ENCODE measurements at places on chromosomes 13 and 19.

DNA sequence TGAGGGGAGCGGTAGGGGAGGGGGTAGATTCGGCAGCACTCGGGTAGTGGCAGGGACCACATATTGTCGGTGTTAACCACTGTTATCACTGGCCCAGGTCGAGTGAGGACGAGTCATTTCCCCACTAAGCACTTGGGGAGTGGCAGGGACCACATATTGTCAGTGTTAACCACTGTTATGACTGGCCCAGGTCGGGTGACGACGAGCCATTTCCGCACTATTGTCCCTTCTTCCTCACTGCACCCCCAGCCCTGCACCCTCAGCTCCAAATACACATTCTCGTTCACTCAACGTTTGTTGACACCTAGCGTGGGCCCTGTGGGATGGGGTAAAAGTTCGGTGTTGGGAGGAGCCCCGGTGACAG, 467 bp upstream of the CLN5 start:
- no peak for DNase-seq

GRCh38 chr13:45582408-45583076, 33.0 kb downstream of the ERICH6B start:
- DNase-seq: no peak

DNA sequence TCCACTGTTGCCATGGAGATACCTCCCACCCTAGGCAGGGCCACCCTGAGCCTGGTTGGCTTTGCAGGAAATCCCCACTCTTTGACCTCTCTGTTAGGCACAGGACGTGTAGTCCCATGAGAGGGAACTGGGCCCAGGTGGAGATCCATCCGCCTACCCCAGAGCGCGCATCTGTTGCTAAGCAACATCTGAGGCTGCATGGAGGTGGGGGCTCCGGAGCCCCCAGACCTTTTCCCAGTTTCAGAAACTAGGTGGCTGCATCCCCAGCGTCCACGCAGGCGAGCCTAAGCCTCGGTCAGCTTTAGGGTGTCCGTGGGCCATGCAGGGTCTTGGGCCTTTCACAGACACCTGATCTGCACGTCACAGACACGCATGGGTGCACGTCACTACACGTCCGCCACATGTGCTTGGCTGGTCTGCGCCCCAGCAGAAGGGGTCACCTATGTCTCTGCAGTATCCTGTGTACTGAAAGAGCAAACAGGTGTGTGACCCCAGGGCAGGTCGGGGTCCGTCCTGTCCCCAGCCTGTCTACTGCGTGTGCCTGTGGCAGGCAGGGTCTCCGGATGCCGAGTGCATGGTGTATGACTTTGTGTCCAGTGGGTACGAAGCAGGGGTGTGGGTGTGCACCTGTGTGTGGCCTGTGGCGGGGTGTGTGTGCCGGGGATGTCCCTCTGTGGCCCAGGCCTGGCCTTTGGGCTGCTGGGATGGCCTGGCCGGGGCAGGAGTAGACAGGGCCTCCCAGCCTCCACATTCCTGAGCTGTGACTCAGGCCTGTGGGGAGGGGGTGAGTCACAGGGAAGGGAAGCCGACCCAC, 4.1 kb upstream of the CIRBP start:
- no peak for DNase-seq

DNA sequence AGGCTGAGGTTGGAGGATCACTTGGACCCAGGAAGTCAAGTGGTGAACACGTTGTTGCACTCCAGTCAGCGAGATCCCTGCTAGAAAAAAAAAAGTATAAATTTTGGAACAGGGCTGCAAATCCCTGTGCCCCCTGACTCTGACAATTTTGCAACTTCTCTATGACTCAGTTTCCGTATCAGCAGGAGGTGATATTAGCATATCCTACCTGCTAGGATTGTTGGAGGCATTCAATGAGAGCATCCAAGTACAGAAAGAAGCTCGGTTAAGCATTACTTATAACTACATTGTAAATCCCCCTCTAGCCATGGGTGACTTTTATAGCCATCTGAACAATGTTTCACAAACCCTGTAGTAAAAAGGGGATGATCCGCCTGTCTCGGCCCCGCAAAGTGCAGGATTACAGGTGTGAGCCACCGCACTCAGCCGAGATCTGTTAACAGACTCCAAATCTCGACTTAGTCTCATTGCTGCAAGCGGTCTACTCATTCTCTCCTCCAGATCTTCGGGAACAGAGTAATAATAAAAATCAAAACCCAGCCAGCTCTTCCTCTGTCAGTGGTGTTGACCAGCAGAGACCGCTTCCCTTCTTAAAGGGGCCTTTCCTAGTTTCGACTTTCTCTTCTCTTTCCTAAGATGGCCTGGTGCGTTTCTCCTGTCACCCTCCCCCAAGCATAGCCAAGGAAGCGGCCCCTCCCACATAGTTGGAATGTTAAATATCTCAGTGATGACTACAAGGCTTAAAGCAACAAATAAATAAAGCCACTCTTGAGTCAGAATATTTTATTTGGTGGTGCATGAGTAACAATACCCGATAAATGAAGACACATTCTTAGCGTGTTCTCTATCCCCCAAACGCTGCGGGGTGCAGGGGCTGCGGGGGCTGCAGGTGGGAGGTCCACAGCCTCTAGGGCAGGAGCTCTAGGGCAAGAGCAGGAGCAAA, 10.3 kb upstream of the BICRA start:
- DNase-seq: peak; percentile 87

GRCh38 chr13:114130837-114131582, 1.4 kb downstream of the RASA3 start:
- DNase-seq: no peak

- DNase-seq: no peak
These were observed 21.4 kb upstream of the SERP2 start for GRCh38 chr13:44352202-44352601.

Data from fibroblast of skin of left biceps (primary cell).